ENCODE measurements at places on chromosomes 4 and X.

GRCh38 chrX:73766431-73766795 lies 203.4 kb downstream of the CHIC1 start:
- no peak for DNase-seq

DNA sequence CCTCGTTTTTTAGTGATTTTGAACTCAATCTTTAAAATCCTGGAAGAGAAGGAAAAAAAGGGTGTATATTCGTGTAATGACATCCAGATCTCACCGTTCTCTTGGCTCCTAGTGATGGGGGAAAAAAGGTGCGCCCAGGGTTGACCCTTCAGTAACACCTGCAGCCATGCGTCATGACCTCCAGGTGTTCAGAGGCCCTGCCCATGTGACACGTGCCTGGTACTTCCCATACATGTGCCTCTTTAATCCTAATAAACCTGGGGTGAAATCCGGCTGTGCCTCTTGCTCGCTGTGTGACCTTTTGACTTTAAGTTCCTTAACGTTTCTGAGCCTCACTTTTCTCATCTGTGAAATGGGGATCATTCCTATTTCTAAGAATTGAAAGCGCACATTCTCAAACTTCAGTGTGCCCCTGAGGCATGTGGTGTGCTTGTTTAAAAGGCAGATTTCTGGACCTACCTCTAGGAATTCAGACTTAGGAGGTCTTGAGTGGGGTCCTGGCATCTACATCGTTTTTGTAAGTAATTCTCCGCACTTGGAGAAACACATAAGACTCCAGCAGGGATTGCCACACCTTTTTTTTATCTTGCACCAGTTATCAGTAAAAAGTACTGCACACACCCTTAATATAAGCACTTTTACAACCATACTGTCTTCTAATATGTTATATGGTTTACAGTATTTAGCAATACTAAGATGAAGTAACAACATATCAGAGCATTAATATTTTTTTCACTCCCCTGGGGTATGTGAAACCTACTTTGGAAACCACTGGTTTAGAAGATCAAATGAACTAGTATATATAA lies 90.1 kb downstream of the RELL1 start:
- DNase-seq: no peak

GRCh38 chr4:84167564-84167963 lies 331.5 kb downstream of the NKX6-1 start:
- DNase-seq: no peak

DNA sequence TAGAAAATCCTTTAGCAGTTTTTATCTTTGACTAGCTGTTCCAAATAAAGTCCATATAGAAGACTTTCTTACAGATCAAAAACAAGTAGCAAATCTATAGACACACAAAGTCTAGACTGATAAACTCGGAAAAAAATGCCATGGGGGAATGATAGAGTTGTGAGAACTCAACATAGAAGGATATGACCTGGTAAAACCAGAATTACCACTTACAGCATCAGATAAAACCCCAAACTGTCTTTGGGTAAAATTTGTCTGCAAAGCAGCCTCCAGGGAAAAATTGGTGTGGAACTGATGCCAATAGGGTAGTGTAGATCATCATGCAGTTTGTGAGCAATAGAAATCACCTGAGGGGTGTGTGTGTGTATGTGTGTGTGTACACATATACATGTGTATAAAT lies 579.1 kb downstream of the SPOCK3 start:
- DNase-seq: no peak

DNA sequence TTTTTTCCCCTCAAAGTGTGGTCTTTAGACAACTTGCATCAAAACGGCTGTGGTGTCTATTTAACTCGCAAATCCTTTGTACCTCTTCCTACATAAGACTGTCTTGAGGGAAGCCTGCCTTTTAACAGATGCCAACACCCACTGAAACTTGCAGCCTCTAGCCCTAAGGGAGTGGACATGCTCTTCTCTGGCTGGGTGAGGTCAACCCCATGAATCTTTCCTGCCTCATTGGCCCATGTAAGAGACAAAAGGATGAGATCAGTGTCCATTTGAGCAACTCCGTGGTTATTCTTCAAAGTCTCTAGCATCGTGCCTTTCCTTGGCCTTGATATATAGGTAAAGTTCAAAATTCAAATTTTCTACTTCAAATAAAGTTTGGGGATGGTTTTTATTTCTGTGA lies 134.7 kb downstream of the SHROOM3 start:
- no peak for DNase-seq

Measured in stimulated activated CD4-positive, alpha-beta T cell treated with anti-CD3 and anti-CD28 coated beads, TNF-alpha, amount 100 ng/mL, for 1 hour (primary cell).